ENCODE measurements at places on chromosomes 1 and 21.

- H3K36me3 ChIP-seq: no peaks in the 10 kb centered on the region
- no peaks in the 10 kb centered on the region for H3K4me1 ChIP-seq
- peaks cover 7% of the 10 kb centered on the region for H3K27me3 ChIP-seq
- no peak overlapping the region for H3K4me3 ChIP-seq
- DNase-seq: no peak
Observed at GRCh38 chr21:15560383-15561056, 169.3 kb upstream of the USP25 start.

DNA sequence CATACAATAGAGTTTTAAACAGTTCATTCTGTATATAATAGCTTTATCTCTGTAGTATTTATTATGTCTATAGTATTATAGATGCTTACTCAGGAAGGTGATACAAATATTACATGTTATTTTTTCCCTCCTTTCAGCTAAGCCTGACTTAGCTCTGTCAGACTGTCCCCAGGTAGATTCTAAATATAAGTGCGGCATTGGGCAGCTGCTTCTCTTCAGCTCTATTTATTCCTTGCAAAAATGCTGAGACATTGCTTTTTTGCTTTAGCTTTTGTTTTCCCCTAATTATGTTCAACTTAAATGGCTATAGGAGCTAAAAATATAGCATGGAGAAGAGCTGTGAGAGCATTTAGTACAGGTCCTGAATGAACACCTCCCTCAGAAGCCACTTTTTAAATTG, 203.2 kb upstream of the BEND5 start:
- no peak for DNase-seq
- H3K4me1 ChIP-seq: no peaks in the 10 kb centered on the region
- H3K27ac ChIP-seq: no peak overlapping the region
- H3K4me3 ChIP-seq: no peak overlapping the region

GRCh38 chr1:46184920-46185658, 8.8 kb upstream of the P3R3URF start:
- no peaks in the 10 kb centered on the region for H3K27me3 ChIP-seq
- H3K4me3 ChIP-seq: no peak overlapping the region
- H3K4me1 ChIP-seq: peaks cover 27% of the 10 kb centered on the region
- no peak overlapping the region for H3K27ac ChIP-seq

DNA sequence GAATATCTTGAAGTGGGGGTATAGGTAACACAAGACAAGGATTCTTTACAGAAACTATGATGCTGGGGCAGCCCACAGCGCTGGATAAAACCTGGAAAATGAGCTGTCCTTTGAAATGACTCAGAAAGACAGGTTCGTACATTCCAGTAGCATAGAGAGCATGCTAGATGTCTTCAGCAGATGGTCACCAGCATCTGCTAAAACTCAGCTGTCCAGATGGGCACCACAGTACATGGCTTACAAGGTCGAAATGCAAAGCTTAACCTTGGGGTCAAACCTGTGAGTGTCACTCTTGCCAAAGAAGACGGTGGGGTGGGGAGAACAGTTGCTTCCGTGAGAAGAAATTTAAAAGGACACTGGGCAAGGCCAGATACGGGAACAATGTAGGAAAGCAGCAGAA, 41.3 kb upstream of the TRIM45 start:
- H3K4me1 ChIP-seq: no peaks in the 10 kb centered on the region
- H3K27ac ChIP-seq: no peak overlapping the region
- no peak overlapping the region for H3K4me3 ChIP-seq
- no peaks in the 10 kb centered on the region for H3K27me3 ChIP-seq
- no peak for DNase-seq

GRCh38 chr21:37348664-37349063, 17.9 kb upstream of the DYRK1A start:
- H3K27me3 ChIP-seq: no peaks in the 10 kb centered on the region
- H3K4me3 ChIP-seq: no peak overlapping the region
- H3K4me1 ChIP-seq: no peaks in the 10 kb centered on the region
- peak; percentile 16 for DNase-seq
